ENCODE measurements at places on chromosomes 16 and 17. TPM values are rescaled to one million over a fixed set of nuclear protein-coding genes. Genes with fewer than 3 reads are reported as not detected.

PIRT gene
- total RNA-seq, result not detected

SPATA20 gene
- total RNA-seq, result 17.7 TPM

CSNK1D gene
- total RNA-seq, result 121 TPM

MYH4 gene
- total RNA-seq, result not detected

VAT1L gene
- not detected for total RNA-seq

RASD1 gene
- 0.76 TPM for total RNA-seq

PRSS36 gene
- total RNA-seq, result 3.6 TPM

SLC5A10 gene
- not detected for total RNA-seq

ATP6V0D1 gene
- 56.5 TPM for total RNA-seq

LRRC46 gene
- 0.63 TPM for total RNA-seq

Data from activated naive CD4-positive, alpha-beta T cell treated with anti-CD3 and anti-CD28 coated beads, Interleukin-2, amount 10 ng/mL, durations not matched to agents 5 hours and 36 hours (primary cell).